ENCODE measurements at places on chromosomes 5 and 9.
A peak's percentile ranks its signal among the peaks of the same experiment; 100 is the strongest.

DNA sequence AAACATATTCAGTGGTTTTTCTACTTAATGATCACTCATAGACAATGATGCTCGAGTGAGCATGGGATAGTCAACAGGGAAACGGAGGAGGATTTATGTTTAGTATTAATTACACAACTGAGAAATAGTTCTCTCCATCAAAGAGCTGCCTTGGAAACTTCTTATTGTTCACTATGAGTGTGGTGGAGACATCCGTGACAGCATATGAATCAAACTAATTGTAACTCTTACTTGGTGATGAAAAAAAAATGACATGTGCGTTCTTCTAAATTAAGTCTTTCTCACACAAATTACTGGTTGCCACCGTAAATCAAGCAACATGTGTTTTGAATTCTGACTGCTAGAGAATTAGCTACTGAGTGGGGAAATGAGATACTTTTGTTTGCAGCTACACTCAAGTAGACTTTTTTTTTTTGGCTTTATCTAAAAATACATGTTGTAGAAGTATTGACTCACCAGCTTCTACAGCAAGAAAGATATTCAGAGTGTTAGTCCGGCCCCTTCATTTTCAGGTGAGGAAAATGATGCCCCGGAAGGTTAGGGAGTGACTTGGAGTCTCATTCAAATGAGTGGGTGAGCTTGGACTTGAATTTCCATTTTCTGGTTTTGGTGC lies 179.4 kb downstream of the CFAP90 start:
- no peak for DNase-seq

GRCh38 chr9:132018957-132019405 lies 60.7 kb downstream of the MED27 start:
- no peak for DNase-seq

- DNase-seq = no peak
Measured at GRCh38 chr9:132810314-132810713, 67.8 kb downstream of the AK8 start.

GRCh38 chr9:126853667-126854066 lies 6.8 kb upstream of the ZBTB34 start:
- peak; percentile 16 for DNase-seq

DNA sequence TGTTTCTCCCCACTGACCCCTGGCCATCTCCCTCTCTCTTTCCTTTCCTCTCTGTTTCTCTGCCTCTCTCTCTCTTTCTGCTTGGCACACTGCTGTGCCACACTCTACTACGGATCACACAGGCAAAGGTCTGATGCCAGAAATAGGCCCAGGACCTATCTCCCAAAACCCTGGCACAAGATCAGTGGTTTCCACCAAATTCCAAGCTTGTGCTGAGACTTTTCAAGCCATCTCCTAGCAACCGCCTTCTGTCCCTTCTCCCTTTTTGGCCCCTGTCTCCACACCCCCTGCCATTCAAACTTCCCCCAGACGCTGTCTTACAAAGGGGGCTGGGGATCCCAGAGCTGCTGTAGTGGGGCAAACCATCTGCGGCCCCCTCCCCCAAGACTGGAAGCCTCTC lies 38.5 kb upstream of the RARS1 start:
- no peak for DNase-seq
